ENCODE measurements at places on chromosomes 5 and 9.

DNA sequence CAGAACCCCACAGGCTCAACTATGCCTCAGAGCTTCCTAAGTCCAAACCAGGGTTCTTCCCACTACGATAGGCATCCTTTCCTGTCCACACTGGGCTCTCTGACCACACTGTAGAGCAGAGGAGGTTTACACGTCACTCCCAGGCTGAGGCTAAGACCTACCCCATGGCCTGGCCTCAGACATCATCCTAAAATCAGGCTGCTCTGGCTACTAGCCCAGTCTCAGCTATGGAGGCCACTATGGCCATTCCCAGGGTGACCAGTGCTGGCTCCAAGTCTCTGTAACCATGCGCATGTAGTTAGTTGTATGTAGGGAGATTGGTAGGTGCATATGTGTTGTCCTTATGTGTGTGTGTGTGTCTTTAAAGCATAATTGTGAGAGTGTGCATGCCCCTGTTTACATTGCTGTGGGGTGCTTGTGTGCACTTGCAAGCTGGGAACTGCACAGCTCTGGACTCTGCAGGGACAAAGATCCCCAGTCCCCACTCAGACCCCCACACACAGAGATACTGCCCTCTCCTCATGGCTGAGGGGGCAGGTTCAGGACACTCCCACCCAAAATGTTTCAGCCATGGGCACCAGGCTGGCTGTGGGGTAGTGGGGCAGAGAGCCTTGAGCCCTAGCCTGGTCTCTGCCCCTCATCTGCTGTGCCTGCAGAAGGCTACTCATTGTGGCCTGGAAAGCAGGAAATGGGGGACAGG lies 12.3 kb downstream of the PDLIM4 start:
- DNase-seq: no peak

DNA sequence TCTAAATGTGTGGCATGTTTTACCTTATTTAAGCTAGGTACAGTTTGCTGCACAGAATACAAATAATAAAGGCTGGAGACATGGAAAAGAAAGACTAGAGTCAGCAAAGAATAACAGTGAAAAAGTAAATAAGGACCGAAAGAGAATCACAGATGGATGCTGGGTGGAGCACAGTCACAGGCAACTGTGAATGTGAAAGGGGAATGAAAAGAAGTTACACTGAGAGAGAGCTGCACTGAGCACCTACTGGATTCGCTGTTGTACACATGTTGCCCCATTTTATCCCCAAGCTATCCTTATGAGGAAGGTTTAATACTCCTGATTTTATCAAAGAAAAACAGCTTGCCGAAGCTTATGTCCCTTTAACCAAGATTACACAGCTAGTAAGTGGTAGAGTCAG lies 165.4 kb upstream of the RGMB start:
- no peak for DNase-seq

DNA sequence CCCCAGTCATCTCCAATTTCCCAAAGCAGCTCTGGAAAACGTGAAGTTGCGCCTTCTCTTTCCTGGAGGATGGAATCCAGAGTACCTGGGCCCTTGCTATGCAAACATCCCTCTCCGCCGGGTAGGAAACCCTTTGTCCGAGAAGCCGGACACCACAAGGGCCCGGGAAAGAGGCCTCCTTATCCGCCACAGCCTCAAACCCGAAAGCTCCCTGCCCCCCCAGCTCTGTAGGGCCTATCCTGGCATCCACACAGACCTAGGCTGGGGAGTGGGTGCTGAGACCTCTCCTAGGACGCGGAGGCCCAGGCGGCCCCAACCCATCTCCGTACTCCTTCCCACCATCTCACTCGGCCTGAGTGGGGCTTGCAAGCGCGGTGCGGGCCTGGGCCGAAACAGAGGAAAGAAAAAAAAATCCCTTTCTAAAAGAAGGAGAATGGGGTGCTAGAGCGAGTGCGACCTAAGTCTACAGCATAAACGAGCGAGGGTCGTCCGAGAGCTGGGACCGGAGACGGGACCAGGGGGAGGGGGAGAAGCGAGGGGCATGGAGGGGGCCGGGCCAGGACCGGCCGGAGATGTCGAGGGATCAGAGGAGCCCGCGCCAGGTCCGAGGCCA lies 624 bp downstream of the FBXW11 start:
- DNase-seq: peak; percentile 45

GRCh38 chr5:10987925-10988504 lies 227.0 kb upstream of the DAP start:
- peak; percentile 70 for DNase-seq

DNA sequence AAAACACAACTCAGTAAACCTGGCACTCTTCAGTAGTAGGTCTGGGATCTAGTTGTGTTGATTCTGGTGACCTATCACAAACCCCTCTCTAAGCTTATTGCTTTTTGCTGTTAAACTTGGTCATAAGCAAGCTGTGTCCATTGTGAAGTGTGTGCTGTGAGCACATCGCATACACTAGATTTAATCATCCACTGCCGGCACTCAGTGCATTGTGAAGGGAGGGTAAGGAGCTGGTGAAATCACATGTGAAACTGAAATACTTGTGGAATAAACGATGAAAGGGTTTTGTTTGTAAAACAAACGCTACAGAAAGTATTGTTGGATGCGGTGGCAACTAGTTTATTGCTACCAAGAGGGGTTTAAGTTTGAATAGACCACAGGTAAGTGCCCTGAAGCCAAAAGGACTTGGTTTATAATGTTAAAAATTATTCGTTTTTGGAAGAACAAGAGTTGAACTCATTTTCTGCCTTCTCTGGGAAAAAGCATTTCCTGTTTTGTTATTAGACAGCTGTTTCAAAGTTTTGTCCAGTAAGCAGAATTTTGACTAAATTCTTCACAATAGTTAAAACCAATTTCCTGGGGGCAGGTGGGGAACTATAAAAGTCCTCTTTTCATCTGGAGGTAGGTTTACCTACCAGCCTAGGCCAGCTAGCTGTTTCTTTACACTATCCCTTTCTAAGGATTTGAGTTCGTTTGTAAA lies 24.6 kb downstream of the TJP2 start:
- DNase-seq: no peak

- no peak for DNase-seq
Observed at GRCh38 chr5:126410623-126411022, 12.6 kb upstream of the GRAMD2B start.

- DNase-seq: no peak
Observed at GRCh38 chr5:74367934-74368333, 272.6 kb downstream of the ENC1 start.

Measured in MCF 10A (cell line).